HCT116 (cell line): ENCODE measurements at places on chromosomes 1 and 21. TPM values are rescaled to one million over a fixed set of nuclear protein-coding genes. Genes with fewer than 3 reads are reported as not detected.

C1orf185 gene
- total RNA-seq, result not detected

PTGS2 gene
- 0.91 TPM for total RNA-seq

NPHS2 gene
- total RNA-seq, result not detected

TAL1 gene
- total RNA-seq, result 0.05 TPM

GPR153 gene
- total RNA-seq, result 6.1 TPM
